ENCODE measurements at places on chromosomes 16 and 17. TPM values are rescaled to one million over a fixed set of nuclear protein-coding genes. Genes with fewer than 3 reads are reported as not detected.

Gene CFAP97D1
- total RNA-seq, result not detected

DNA sequence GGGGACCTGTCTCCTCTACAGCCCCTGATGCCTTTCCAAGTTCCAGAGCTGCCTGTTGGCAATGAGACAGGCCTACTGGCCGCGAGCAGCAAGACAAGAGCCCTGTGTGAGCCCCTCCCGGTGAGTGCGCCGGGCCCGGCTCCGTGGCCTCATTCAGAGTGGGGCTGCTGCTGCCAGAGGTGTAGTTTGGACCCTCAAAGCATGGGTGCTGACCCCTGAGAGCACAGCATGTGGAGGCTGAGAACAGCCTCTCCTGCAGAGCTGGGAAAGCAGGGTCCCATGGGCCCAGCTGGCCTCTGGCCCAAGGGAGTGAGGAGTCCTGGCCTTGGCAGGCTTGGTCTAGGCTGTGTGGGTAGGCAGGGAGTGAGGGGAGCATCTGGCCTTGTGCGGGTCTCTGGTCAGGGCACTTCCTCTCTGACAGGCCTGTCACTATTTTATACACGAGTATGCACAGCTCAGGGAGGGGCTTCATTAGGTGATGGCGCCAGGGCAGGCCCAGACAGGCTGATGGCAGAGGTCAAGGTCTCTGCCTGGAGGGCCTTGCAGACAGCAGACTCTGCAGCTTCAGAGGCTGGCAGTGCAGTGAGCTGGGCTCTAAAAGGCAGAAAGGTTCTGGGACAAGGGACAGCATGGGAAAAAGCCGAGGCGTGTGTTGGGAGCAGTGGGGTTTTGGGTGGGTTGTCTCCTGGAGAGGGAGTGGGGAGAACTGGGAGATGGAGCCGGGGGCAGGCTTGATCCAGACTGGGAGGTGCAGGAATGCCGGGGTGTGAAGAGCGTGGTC is 43.4 kb downstream of the ADCY7 start:
- no peak for DNase-seq

DNA sequence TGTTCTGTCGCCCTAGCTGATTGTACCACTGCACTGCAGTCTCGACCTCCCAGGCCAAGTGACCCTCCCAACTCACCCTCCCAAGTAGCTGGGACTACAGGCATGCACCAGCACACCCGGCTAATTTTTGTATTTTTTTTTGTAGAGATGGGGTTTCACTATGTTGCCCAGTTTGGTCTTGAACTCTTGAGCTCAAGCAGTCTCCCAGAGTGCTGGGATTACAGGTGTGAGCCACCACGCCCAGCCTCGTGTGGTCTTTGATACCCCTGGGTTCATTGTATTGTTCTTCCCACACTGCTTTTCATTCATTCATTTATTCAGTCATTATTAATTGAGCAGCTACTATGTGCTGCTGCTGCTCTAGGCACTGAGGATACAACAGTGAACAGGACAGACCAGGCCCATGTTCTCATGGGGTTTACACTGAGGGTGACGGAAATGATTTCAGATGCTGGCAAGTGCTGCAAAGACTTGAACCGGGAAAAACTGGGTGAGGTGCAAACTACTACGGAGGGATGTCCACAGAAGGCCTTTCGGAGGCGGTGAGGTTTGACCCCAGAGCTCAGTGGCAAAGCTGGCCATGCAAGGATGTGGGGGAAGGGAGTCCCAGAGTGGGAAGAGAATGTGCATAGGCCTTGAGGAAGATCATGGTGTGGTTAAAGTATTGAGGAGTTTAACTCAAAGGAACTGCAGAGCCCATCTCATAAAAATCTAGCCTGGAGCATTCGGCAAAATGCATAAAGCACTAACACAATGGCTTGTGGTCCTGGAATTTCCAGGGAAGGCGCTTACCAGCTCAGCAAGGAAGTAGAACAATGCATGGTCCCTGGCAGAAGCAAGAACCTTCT is 10.9 kb downstream of the ABCC1 start:
- no peak for DNase-seq

DNA sequence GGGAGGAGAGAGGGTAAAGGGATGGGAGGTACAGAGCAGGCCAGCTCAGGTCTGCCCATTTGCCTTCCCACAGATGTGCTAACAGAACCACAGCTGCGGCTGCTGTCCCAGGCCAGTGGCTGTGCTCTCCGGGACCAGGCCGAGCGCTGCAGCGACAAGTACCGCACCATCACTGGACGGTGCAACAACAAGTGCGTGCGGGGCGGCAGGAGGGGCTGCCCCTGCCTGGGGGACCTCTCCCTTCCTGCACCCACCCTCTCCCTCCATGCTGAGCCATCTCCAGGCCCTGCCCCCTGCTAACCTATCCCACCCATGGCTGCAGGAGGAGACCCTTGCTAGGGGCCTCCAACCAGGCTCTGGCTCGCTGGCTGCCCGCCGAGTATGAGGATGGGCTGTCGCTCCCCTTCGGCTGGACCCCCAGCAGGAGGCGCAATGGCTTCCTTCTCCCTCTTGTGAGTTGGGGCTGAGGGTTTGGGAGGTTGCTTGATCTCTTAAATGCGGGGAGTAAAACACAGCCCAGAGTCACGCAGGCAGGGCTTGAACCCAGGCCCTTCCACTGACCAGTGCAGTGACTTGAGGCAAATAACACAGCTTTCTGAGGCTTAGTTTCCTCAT is 1.2 kb downstream of the EPX start:
- DNase-seq, result no peak

DNA sequence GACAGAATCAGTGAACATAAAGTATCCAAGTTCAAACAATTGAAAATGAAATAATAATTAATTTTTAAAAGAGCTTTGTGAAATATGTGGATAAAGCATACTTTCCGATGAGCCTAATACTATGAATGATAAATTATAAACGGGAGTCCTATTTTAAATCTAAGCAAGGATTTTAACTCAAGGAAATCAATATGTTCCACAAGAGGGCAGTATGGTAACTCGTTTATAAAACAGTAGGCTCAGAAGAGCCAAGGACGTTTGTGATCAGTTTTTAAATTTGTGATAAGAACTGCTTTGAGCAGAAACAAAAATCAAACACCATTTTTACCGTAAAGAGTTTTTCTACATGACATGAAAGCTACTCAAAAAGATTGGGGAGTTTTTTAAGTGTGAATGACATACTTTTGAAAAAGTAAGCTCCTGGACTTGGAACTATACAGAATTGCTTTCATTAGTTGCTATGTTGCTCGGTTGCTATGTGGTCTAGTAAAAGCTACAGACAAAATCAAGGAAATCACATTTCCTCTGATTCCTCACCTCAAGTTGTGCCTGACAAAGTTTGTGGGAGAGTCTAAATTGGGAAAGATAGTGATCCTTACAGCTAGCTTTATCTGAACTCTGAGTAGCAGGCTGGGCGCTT is 11.8 kb upstream of the TEKT1 start:
- DNase-seq, result peak; percentile 29
